Urothelium cell line (cell line): ENCODE measurements at places on chromosomes 3 and 15.

- no peak for DNase-seq
Measured at GRCh38 chr3:189652042-189652441, 20.9 kb downstream of the TP63 start.

GRCh38 chr15:38217788-38218609 lies 34.6 kb upstream of the SPRED1 start:
- DNase-seq = no peak

DNA sequence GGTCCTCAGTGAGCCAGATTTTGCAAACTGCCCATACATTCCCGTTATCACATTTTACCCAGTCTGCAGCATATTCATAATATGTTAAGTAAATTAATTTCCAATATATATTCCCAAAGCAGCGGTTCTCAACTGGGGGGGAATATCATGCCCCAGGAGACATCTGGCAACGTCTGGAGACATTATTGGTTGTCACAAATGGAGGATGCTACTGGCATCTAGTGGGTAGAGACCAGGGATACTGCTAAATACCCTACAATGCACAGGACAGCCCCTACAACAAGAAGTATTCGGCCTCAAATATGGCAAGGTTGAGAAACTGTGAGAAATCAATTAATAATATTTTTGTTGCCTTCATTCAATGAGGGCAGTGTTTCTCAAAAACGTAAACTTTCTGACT lies 280.3 kb downstream of the MAGI1 start:
- no peak for DNase-seq

DNA sequence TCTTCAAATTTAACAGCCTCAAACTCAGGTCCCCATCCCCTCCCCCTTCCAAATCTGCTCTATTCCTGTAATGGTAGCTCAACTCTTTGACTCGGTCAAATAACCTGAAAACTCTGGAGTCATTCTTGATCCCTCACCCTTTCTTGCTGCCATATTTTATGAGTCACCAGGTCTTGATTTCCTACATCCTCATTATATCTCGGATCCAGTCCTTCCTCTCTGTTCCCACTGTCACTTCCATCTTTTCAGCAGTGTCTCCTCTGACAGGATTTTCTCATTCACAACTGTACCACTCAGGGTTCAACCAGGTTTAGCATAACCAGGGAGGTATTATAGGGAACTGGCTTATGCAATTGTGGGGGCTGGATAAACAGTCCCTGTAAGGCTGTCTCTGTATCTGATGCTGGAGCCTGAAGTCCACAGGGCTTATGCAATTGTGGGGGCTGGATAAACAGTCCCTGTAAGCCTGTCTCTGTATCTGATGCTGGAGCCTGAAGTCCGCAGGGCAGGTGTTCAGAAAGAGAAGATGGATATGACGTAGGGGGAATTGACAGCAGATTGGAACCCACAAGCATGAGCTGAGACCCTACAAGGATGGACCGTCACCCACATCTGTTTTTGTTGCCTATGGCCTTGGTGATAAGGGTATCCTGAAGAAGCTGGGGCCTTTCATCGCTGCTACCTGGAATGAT lies 9.1 kb upstream of the FETUB start:
- no peak for DNase-seq

- no peak for DNase-seq
Measured at GRCh38 chr3:125160606-125161371, 51.8 kb downstream of the SLC12A8 start.

DNA sequence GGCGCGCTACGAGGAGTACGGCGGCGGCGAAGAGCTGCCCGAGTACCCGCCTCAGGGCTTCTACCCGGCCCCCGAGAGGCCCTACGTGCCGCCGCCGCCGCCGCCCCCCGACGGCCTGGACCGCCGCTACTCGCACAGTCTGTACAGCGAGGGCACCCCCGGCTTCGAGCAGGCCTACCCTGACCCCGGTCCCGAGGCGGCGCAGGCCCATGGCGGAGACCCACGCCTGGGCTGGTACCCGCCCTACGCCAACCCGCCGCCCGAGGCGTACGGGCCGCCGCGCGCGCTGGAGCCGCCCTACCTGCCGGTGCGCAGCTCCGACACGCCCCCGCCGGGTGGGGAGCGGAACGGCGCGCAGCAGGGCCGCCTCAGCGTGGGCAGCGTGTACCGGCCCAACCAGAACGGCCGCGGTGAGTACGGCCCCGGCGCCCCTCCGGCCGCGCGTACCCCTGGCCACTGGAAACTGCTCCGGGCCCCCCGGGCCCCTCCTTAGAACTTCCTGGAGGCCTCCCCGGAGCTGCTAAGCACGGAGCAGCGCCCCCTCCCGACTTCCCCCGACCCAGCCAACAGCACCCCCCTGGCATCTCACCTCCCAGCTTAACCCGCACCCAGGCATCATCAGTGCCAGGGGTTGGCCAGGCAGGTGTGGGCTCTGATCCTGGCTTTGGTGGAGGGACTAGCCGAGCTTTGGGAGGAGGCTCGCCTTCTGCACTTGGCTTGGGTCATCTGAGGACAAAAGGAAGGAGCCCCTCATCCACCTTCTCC lies 1.4 kb downstream of the LOXL1 start:
- DNase-seq = peak; percentile 79

- peak; percentile 19 for DNase-seq
Measured at GRCh38 chr3:39541917-39542329, 74.4 kb downstream of the MOBP start.

GRCh38 chr15:63041974-63042876 lies at the start of gene TPM1:
Gene TPM1, plus strand, starts transcription at chr15:63042747. Its CDS starts 83 bp downstream, at chr15:63042830.
- DNase-seq = peak; percentile 94

DNA sequence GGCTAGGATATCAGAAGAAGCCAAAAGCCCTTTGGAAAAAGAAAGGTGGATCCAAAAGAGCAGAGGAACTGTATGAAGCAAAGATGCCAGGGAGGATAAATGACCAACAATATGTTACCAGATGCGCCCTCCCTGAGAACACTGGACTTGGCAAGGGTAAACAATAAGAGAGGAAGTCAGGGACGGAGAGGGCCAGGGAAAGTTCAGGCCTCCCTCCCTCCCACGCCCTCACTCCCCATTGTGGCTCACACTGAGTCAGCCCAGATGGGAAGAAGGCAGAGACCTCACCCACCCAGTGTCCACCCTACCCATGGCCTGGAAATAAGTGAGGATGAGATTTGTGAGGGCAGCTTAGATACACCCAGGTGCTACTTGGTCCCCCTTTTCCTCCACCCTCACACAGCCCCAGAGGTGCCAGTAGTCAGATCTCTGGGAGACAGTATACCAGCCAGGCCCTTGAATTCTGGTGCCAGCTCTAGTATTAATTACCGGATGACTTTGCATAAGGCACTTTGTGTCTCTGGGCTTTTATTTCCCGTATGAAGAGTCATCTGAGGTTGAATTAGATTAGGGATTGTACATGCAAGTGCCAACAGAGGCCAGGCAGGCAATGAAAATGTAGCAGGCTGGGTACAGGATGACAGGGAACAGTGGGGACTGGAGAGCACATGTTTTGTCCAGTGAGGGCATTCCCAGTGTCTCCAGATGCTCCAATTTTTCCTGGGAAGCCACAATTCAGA lies 35.1 kb upstream of the FRMD4B start:
- no peak for DNase-seq

- no peak for DNase-seq
Measured at GRCh38 chr3:24566927-24567326, 72.3 kb upstream of the THRB start.

- no peak for DNase-seq
Measured at GRCh38 chr3:148922467-148922866, 57.4 kb downstream of the CPA3 start.

DNA sequence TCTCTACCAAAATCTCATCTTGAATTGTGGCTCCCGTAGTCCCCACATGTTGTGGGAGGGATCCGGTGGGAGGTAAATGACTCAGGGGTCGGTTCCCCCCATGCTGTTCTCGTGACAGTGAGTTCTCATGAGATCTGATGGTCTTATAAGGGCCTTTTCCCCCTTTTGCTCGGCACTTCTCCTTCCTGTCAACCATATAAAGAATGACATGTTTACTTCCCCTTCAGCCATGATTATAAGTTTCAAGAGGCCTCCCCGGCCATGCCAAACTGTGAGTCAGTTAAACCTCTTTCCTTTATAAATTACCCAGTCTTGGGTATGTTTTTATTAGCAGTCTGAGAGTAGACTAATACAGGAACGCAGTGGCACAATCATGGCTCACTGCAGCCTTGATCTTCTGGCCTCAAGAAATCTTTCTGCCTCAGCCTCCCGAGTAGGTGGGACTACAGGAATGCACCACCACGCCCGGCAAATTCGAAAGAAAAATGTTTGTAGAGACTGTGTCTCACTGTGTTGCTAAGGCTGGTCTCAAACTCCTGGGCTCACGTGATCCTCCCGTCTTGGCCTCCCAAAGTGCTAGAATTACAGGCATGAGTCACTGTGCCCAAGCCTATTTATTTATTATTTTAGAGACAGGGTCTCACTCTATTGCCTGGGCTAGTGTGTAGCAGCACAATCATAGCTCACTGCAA lies 101.0 kb downstream of the ATP10A start:
- DNase-seq = no peak

DNA sequence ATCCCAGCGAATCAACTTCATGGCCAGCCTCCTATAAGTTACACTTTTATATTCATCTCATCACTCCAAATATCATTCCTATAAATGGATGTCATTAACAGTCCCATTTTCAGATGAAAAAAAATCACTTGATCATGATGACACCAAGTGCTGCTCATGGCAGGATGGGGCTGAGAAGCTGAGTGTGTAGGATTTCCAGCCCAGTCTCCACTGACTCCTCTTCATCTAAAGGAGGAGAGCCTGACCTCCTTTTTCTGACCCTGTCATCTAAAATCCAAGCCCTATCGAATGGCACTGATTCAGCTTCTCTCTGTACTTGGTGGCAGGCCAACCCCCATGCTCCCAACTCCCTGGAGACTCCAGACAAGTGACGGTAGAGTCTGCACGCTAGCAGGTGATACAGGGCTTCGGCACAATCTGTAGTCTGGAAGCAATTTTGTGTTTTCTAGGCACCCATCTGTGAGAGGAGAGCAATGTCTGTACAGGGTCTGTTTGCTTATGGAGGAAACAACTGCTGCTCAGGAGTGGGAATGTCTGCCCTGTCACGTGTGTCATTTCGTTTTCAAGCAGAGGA lies 103.2 kb downstream of the EPHB1 start:
- no peak for DNase-seq

GRCh38 chr3:15610082-15610759 lies 8.7 kb downstream of the BTD start:
- DNase-seq = peak; percentile 30

DNA sequence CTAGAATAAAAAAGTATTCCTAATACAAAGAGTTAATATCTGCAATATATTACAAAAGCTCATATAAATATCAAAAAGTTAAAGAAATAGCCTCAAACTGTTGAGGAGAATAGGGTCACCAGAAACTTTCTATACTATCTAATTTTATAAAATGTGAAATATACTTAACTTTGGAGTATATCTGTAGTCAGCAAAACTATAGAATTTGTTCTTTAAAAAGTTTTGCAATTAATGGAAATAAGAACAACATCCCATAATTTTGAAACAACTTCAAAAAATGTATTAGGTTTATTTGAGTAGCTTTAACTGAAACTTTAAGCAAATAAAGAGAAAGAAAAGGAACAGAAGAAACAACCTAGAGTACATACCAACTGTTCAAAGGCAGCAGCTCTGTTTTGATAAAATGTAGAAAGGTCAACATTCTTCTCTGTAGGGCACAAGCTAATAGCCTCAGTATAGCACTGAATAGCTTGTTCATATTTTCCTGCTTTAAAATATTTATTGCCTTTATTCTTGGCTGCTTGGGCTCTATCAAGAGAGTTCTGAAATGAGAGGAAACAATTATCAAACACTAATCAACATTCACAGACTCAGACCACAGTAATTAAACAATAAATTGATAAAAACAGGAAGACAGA lies 14.3 kb downstream of the TOMM70 start:
- DNase-seq = no peak

GRCh38 chr3:194123726-194124125 lies 12.2 kb upstream of the HES1 start:
- no peak for DNase-seq

DNA sequence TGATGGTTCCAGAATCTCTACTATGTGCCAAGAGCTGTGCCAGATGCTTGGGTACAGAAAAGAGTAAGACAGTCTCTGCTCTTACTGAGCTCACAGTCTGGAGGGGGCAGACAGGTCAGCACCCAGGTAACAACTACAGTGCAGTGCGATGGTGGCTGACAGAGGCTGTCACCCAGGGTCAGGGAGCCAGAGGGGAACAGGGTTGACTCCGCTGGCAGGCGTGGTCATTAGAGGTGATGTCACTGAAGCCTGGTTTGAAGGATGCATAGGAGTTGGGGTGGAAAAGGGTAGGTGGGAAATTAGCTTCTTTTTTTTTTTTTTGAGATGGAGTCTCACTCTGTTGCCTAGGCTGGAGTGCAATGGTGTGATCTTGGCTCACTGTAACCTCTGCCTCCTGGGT lies 31.5 kb downstream of the GNB5 start:
- no peak for DNase-seq

DNA sequence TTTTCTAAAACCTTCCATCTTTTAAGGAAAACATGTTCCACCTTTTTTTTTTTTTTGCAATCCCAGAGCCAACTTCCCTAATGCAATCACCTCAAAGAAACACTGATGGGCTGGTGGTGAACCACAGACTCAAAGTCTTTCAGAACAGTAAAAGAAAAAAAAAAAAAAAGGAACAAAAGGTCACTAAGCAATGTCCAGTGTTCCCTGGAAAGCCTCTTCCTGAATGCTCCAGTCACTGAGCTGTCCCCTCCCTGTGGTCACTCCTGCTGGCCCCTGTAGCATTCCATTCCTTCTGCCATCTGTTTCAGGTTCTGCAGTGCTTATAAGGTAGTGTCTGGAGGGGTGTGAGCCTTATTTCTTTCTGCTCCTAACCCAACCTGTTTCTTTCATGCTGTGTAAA lies 53.3 kb downstream of the AAGAB start:
- DNase-seq = no peak

DNA sequence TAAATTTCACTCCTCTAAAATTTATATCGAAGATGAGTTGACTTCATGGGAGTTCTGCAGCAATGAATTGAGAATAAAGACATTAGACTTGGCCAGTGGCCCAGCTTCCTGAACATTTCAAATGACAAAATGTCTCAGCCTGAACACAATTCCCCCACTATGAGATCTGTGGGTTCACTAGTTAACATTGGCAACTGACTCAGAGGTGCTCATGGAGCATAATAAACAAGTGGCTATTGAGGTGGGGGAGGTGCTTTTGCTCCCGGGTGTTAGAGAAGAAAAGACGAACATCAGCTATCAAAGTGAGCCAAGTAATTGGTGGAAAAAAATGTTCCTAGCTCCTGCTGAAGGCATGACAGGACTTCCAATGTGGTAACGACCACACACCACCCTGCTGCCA lies 6.3 kb downstream of the ATP13A4 start:
- no peak for DNase-seq

- peak; percentile 14 for DNase-seq
Measured at GRCh38 chr15:35305946-35306345, 220.9 kb upstream of the NANOGP8 start.

DNA sequence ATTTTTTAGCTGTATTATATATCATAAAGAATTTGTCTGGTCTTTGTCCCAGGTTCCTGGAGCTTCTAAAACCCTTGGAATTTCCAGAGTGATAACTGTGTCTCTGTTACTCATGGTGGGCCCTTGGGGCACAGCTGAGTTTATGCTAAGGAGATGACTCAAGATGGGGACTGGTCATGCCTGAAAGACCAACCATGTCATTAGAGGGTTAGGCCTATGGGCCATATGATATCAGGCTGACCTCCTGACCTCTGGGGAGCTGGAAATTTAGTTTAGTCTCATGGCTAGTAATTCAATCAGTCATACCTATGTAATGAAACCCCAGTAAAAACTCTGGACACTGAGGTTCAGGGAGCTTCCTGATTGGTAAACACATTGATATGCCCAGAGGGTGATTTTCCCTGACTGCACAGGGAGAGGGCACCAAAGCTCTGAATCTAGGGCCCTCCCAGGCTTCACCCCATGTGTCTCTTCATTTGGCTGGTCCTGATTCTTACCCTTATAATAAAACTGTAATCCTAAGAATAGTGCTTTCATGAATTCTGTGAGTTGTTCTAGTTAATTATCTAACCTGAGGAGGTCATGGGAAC lies 69.6 kb downstream of the EEFSEC start:
- no peak for DNase-seq
